ENCODE measurements at places on chromosomes 4 and X.

DNA sequence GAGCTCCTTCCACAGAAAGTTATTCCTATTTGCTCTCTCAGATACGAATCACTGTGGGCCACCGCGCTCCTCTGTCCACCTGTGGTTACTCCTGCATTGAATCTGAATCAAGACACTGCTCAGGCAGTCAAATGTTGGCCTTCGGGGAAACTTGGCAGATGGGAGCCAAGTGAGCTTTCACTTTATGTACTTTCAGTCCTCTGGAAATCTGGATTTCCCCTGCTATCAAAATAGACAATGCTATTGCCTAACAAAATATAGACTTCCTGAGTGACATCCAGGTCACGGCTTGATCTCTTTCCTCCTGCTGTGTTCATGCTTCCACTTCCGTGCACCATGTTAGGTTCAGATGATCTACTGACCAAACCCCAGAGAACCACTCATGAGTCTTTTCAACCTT is 43.8 kb downstream of the FHL1 start:
- no peak for DNase-seq

- DNase-seq, result no peak
Measured at GRCh38 chrX:3990569-3990968, 277.1 kb upstream of the PRKX start.

- no peak for DNase-seq
Measured at GRCh38 chr4:8194306-8195242, 4.5 kb upstream of the SH3TC1 start.

- DNase-seq, result no peak
Measured at GRCh38 chr4:112403101-112403945, 106.2 kb downstream of the ALPK1 start.

GRCh38 chr4:53315300-53315699 is 50.6 kb downstream of the SCFD2 start:
- no peak for DNase-seq

DNA sequence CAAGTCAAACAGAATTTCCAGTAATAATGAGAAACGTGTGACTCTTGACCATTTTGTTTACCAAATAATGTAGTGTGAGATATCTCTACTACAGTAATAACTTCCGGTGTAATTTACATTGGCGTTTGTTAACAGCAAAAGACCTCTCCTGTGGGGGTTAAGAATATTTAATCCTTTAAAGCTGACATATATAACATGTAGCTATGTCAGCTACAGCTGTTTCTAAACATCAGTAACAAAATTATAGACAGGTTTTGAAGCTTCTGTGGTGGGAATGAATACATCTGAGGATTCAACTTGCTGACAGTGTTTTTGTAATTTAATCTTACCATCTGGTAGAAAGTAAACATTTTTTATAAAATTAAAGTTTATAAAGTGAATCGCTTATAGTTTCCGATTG is 73.6 kb upstream of the TENM3 start:
- DNase-seq, result no peak

DNA sequence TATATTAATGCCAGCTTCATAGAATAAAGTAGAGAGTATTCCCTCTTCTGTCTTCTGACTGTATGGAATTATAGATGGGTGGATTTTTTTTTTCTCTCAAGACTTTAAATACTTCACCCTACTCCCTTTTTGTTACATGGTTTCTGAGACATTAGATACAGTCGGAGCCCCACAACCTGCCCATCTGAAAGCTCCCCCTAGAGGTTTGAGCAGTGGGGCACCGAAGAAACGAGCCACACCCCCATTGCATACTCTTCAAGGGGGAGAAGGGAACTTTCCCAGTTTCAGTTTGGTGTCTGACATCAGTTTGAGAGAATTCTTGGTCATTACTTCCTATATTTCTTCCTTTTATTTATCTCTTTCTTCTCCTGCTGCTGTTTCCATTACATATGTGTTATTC is 437.6 kb upstream of the AGA start:
- DNase-seq, result no peak

- peak; percentile 55 for DNase-seq
Measured at GRCh38 chr4:39032218-39033085, at the start of gene TMEM156. Gene TMEM156 (minus strand): TSS chr4:39032409. CDS start chr4:39032313, 96 bp downstream.

DNA sequence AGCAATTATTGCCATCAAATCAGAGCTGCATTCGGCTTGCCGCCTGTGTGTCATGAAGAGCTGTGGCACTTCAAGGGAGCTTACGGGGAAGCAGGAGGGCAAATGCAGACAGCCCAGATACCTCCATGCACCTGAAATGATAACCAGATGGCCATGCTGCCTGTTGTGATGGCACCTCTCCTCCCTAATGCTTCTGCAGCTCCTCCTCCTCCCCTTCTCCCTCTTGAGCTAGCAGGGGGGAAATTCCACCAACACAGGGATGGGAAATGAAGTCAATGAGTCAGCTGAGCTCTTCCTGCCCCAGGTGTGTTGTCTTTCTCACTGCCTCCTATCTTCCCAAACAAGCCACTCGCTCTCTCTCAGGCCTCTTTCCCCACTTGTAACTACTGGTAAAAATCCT is 565.0 kb downstream of the BCOR start:
- no peak for DNase-seq

- DNase-seq, result no peak
Measured at GRCh38 chr4:182896421-182896820, 20.8 kb downstream of the DCTD start.

- no peak for DNase-seq
Measured at GRCh38 chr4:7784131-7784870, 155.4 kb downstream of the AFAP1 start.

- no peak for DNase-seq
Measured at GRCh38 chr4:37388681-37389365, 144.3 kb downstream of the NWD2 start.

DNA sequence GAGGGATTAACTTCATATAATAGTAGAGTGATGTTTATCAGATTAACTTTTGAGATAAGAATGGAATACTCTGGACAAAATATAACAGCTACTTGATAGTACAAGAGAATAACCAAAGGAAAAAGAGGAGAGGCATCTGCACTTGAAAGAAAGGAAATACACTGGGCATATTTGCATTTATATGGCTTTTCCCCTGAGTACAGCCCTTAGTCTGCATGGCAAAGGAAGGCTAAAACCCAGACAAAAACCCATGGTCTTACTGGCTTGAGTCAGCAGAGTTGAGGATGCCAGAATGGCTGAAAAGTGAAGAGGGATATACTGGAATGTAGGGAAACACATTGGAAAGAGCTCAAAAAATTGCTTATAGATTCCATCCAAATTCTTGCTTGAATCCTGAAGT is 101.6 kb downstream of the COL4A5 start:
- no peak for DNase-seq

DNA sequence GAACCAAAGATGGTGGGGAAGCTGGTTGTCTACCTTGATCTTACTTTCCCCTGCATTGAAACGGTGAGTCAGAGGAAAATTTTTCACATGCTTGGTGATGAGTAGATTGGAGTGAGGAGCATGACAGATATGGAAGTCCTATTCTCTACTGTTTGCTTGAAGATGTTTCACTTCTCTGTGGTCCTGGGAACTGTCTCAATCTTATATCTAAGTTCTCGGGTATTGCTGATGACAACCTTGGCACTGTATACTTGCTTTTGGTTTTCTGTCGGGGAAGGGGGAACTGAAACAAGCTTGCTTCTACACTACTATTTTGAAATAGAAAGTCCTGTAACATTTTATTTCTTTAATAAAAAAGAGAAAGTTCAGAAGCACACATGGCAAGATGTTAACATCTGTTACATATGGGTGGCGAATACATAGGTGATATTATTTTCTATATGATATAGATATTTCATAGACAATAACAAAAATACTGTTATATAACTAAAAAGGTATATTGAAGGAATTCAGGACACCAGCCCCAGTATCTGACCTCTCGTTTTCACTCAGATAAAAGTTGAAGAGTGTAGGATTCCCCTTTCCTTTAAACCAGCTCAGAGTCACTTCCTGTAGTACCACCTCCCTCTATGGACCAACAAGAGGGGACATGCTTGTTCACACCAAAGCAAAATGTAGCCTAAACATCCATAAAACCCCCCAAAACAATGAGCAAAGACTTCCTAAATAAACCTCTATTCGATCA is 88.8 kb downstream of the FMR1NB start:
- DNase-seq, result no peak

DNA sequence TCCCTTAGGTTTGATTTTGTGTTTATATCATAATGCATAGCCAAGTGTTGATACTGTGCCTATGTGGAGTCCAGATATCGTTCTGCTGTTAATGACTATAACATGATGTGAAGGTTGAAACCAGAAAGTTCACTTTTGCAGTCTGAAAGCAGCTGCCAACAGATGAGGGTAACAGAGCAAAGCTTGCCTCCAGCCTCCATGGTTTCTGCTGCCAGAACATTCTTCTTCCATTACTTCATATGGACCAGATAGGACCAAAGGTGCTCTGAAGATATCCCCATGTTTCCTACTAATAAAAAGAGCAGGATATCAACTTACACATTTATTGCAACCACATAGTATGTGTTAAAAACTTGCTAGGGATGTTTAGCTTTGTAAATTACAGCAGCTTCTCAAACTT is 394.1 kb downstream of the SPRY1 start:
- DNase-seq, result no peak

DNA sequence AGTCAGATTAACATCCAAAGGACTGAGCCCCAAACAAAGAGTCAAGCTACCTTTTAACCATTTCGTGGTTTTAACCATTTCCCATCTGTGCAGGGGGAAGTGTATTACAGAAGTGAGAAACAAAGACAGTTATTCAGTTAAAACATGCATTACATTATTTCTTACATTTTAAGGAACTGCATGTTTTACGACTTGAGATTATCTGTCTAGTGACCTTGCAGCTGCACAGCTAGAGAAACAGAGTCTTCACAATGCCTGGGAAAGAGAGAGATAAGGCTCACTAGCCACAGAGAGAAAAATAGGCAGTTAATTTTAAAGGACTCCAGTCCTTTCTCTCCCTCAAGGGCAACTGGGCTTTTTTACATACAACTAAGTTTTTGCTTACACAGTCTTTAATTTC is 48.7 kb upstream of the KLHL4 start:
- DNase-seq, result no peak

GRCh38 chr4:155552180-155552579 is 114.5 kb upstream of the GUCY1A1 start:
- no peak for DNase-seq

DNA sequence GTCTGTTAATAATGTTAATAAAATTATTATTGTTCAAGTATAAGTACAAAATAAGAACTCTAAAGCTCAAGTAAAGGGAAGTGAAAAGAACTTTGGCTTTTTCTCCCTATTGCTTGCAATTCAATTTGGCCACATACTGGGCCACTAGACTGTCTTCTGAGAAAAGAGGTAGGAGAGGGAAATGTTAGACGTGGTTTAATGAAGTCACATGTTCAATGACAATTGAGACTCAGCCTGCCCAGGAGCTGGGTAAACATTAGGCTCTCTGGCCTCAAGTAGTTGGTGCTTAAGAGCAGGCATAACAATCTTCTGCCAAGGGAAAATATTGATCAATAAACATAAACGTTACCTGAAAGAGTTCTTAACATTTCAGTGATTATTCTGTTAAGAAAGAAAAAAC is 15.1 kb upstream of the PRSS12 start:
- DNase-seq, result no peak

GRCh38 chrX:69088171-69088938 is 76.9 kb downstream of the PJA1 start:
- DNase-seq, result no peak

GRCh38 chr4:149045731-149046130 is 603.5 kb upstream of the NR3C2 start:
- DNase-seq, result no peak

DNA sequence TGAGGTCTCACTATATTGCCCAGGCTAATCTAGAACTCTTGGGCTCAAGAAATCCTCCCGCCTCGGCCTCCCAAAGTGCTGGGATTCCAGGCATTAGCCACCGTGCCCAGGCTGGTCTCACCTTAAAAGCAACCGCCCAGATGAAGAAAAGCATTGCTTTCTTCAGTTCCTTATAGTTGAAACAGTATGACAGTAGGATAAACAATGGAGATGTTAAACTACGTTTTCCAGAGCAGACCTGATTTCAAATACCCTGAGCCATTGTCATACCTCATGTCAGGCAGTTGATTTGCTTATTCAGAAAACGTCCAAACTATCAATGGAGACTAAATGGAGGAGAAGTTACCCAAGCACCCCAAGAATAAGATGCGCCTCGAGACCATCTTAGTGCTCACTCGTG is 26.3 kb upstream of the TMEM131L start:
- no peak for DNase-seq

- no peak for DNase-seq
Measured at GRCh38 chr4:102055805-102056204, 265.3 kb downstream of the BANK1 start.

DNA sequence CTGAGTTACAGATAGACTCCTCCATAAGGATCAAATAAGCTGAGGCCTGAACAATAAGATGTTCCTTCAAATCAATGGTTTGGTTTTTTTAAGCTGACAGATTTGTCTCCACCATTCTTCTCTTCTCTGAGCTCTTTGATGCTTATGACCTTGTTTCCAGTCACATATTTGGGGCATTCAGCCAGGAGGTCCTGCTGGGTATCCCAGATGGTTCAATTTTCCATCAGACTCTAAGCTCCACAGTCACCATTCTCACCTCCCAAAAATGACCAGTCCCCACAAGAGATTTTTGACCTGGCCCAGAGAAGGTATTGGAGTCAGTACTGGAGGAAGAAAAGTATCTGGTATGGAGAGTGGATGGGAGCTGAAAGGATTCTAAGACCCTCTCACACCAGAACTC is 74.6 kb upstream of the FRMPD3 start:
- DNase-seq, result no peak

DNA sequence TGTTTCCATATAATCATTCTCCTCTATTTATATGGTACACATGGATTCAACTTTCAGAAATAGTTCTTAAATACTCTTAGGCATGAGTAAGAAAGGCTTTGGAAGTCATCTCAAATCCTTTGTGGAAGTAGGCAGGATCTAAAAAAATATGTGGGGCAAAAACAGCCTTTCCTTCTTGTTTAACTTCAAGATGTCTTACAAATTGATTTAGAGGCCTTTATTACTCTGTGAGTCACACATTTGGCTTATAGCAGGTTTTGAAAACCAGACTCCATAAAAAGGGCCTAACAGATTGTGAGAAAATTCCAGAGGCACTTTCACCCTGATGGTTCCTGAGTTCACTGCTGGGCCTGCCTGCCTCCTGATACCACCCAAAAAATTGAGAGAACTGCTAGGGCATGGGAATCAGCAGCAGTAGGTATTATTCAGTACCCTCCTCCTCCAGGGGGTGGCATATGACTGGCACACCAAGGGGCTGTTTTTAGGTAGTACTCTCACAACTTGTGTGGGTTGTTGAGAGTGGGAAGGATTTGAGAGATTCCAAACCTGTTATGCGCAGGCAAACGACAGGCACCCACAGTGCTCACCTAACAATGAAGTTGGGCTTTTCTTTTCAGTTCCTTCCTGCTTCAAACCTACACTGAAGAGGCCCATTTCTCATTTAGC is 162.7 kb upstream of the MBNL3 start:
- DNase-seq, result no peak

GRCh38 chr4:136861091-136861490 is 671.2 kb downstream of the PCDH18 start:
- DNase-seq, result no peak

DNA sequence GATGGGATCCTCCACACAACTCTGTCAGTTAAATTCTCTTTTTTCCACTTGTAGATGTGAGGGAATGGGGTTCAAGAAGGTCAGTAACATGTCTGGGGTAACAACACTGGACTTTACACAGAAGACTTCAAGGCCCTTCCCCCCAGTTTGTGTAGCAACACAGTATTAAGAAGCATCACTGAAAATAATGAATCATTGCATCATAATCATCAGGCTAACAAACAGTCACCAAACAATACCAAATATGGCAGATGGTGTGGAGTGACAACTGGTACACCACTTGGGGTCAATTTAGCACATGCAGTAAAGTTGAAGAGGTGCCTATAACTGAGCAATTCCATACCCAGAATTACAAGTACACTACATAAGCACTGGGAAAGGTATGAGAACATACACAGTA is 38.6 kb downstream of the BOD1L1 start:
- DNase-seq, result no peak
